Activated B cell treated with CpG ODN at 0.5 μM for 24 hours (primary cell): ENCODE measurements at places on chromosomes 16 and 17. TPM values are rescaled to one million over a fixed set of nuclear protein-coding genes. Genes with fewer than 3 reads are reported as not detected.
A peak's percentile ranks its signal among the peaks of the same experiment; 100 is the strongest.

The CYTH1 gene
- 368 and 391 TPM in 2 replicates for total RNA-seq

GRCh38 chr16:13150181-13150885, 248.9 kb downstream of the SHISA9 start:
- no peak for DNase-seq
- no peaks in the 10 kb centered on the region for H3K27me3 ChIP-seq
- no peaks in the 10 kb centered on the region for H3K36me3 ChIP-seq

DNA sequence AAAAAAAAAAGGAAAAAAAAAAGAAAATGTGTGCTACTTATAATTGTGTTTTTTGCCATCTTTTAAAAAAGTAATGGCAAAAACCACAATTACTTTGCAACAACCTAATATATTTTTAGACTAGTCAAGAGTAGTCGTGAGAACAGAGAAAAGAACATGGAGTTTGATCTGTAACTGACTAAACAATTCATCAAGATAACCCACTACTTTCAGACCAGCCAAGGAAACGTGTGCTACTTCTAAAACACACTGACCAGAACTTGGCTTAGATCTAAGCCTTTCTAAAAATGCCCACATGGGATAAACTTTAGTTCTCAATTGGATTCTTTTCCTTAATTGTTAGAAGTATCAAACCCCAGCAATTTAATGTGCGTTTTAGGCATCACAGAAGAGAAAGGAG, 616 bp downstream of the PECAM1 start:
- H3K27ac ChIP-seq, result peak overlapping the region; percentile 73
- H3K36me3 ChIP-seq, result peaks cover 43% of the 10 kb centered on the region
- no peak overlapping the region for H3K4me3 ChIP-seq
- no peak for DNase-seq
- no peaks in the 10 kb centered on the region for H3K27me3 ChIP-seq

GRCh38 chr16:68128577-68129305, 43.6 kb downstream of the NFATC3 start:
- H3K4me3 ChIP-seq, result no peak overlapping the region
- H3K27me3 ChIP-seq, result no peaks in the 10 kb centered on the region

GRCh38 chr16:3816326-3816725, 64.2 kb downstream of the CREBBP start:
- H3K27ac ChIP-seq, result peak overlapping the region; percentile 33
- peaks cover 2% of the 10 kb centered on the region for H3K36me3 ChIP-seq
- peaks cover 79% of the 10 kb centered on the region for H3K4me1 ChIP-seq
- H3K4me3 ChIP-seq, result no peak overlapping the region
